ENCODE measurements at places on chromosomes 7 and 10.

GRCh38 chr10:18312374-18313139 is 172.3 kb downstream of the CACNB2 start:
- peak; percentile 5 for DNase-seq

GRCh38 chr10:22824520-22824919 is 103.3 kb upstream of the ARMC3 start:
- no peak for DNase-seq

GRCh38 chr7:1544896-1545416 is 11.0 kb downstream of the TMEM184A start:
- no peak for DNase-seq

GRCh38 chr7:83468251-83468739 is 180.6 kb downstream of the SEMA3E start:
- peak; percentile 98 for DNase-seq

- DNase-seq = peak; percentile 67
Measured at GRCh38 chr10:95601116-95601719, 40.0 kb upstream of the SORBS1 start.

DNA sequence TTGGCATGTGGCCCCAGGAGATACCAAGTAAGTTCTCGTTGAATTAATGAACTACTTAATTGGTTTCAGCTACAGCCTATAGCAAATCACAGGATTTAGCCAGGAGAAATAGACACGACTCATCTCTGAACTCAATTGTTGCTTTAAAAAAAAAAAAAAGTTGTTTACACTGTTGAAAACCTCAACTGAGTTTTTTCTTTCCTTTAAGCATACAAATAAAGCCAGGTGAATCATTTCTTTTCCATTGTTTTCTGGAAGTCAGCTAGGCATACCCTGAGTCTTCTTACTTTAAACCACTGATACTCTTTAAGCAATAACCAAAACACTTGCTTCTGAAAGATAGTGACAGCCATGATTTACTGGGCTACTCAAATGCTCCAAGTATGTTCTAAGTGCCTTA is 755 bp downstream of the FRMPD2 start:
- DNase-seq = no peak

DNA sequence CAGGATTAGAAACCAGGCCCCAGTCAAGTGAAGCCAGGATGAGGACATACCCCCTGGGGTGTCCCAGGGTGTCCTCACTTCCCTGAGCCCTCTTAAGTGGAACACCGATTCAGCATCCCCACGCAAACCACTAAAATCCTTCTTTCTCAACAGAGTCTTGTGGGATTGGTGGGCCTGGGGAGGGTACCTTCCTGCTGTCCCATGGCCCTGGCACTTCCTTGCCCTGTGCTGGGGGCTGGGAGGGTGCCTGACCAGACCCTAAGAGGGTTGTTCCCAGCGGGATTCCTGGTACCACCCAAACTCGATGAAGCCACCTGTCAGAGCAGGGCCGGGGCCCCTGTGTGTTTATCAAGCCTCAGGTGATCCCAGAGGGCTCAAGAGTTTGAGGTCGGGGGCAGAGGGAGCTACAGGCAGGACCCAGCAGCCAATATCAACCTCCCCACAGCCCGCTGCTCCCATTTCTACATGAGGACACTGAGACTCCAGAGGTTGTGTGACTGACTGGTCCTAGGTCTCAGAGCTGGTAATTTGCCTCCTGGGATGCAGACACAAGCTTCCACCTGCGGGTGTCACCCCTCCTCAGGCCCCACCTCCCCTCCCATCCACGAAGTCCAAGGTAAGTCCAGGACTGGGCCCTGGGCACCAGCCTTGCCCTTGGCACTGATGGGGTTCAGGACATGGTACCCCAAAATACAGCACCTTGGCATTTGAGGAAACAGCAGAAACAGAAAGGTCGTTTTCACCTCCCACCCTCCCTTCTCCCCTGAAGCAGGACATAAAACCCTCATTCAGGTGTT is 31.4 kb downstream of the OAT start:
- no peak for DNase-seq

DNA sequence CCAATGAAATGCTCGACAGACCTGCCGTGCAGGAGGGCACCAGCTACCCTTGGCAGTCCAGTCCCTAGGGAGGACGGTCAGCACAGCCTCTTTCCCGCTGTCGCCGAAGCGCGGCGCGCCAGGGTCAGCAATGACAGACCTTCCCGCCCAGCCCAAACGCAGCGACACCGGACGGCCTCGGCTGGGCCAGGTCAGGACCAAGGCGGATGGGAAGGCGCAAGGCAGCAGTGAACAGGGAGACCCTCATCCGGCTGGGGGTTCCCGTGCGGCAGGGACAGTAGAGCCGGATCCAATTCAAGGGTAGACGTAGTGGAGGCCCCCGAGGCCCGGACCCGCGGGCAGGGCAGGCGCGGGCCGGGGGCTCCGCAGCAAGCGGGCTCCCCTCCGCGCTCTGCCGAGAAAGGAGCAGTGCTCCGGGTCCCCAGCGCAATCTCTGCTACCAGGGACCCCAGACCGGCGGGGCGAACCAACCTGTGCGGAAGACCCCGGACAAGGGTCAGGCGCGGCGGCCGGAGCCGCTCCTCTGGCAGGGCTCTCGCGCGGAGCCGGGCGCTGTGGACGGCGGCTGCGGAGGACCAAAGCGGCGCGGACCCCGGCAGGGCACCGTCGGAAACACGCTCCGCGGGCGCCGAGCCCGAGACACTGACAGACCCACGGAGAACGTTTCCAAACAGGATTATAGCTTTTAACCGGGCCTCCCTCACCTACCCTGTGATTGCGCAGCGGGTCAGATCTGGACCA is at the start of gene SEC31B:
Gene SEC31B, minus strand, starts transcription at position 551 of the 741 bp plus-strand sequence. CDS start 2,909 bp downstream, outside the sequence.
- no peak for DNase-seq

DNA sequence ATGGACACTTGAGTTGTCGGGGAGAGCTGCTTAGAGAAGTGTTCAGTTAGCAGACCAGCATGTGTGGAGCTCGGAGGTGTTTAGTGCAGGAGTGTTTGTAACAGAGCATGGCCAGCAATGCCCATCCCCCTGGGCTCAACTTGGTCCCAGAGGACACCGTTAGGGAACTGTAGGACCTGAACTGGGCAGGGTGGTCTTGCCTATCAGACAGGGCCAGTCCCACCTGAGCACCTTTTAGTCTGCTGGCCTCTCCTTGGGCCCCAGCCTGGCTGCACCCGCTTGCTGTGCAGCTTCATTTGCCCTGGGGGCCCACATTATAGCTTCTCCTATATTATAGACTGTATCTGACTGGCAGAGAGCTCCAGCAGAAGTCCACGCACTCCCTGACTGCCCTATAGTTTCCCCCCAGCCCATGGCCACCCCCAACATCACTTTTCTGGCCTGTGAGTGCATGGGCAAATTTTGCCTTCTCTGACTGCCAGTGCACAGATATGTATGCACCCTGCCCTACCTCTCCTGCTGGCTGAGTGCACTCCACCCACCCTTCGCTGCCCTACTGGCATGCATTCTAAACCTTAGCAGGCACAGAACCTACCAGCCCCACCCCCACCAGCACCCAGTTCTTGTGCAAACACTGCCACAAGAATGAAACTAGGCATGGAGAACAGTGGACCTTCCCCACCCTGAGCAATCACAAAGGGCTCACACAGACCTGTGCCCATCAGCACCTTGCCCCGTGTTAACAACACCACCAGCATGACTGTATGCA is 1030.6 kb upstream of the GHITM start:
- DNase-seq = no peak

DNA sequence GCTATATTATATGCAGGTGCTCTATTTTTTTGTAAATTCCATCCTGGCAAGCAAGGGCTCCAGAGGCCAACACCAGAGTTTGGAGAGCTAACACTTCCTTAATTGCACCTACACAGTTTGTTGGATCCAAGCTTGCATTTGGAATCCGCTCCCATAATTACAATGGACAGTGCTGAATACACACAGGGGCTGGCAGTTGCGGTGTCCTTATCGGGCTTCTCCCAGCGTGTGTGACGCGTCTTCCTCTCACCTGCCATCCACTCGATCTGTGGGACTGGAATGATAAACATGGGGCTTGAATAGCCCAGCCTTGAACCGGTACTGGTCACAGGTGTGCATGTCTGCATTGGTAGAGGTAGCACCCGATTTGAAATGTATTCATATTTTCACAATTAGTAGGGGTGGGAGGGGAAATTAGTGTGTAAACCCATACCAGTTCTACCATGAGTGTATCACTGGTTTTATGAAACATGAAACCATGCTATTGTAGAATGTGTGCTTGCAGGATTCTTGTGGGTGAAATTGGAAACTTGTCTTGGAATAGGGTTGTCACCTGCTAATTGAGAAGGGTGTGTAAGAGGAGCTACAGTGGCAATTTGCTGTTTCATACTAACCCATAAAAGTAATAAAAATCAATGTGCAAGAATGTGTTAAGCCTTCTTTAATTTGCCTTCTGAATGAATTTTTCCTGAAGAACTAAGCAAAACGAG is 316.5 kb downstream of the WDR11 start:
- DNase-seq = no peak

GRCh38 chr7:27247000-27247399 is 4.4 kb downstream of the EVX1 start:
- DNase-seq = no peak

GRCh38 chr7:68276725-68277124 is 1280.1 kb downstream of the TYW1 start:
- DNase-seq = no peak

DNA sequence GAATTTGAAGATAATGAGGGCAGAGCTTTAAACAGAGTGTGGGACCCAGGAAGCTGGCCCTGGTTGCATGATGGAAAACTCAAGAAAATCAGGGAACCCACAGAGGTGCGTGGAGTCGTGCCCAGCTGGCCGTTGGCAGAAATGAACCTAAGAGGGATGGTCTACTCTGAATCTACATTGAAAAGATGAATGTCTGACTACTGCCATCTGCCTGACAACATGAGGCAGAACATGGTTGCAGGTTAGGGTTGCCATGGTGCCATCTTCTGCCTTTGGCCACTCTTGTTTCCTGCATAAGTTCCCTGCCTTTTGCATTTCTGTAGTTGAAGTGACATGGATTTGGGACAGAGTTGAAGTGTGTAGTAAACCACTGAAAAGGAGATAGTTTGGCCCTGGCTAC is 138.5 kb upstream of the COBL start:
- DNase-seq = no peak
